Activated CD8-positive, alpha-beta T cell treated with anti-CD3 and anti-CD28 coated beads, Interleukin-2, amount 10 ng/mL, durations not matched to agents 7 days and 5 days (primary cell): ENCODE measurements at places on chromosomes 6 and 20.

GRCh38 chr6:35483490-35483889 lies 13.4 kb downstream of the TEAD3 start:
- DNase-seq = no peak

- DNase-seq = no peak
These were observed 596.1 kb upstream of the CITED2 start for GRCh38 chr6:139970591-139970991.

DNA sequence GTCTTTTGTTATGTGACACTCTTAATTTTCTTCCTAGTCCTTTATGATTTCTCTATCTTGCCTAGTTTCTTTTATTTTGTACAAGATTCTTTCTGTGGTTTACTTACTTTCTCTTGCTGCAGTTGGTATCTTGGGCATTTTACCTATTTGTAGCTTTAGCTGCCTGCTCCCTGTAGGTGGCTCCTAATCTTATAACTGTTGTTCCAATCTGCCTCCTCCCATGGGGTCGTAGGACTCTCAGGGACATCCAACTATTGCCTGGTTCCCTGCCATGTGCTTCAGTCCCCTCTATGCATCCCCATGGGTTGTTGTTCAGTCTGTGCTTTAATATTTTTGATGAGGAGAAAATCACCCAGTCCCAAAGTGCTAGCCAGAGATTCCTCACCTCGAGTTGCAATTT lies 31.4 kb downstream of the RIN2 start:
- DNase-seq = no peak

DNA sequence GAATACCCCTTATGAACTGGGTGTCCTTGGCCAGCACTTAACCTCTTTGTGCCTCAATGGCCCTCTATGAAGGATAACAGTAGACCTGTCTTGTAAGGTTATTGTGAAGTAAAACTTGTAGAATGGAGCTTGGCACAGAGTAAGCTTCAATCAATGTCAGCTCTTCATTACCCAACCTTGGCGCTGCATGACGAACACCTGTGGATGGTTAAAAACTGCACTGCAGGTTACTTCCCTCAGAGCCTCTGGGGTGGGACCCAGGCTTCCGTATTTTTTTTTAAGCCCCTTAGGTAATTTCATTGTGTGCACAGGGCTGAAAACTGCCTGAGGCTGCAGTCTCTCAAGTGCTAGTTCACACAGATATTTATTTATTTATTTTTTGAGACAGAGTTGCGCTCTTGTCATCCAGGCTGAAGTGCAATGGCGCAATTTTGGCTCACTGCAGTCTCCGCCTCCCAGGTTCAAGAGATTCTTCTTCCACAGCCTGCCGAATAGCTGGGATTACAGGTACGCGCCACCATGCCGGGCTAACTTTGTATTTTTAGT lies 42.8 kb upstream of the SLC23A2 start:
- no peak for DNase-seq

- no peak for DNase-seq
These were observed 6.7 kb downstream of the RWDD2A start for GRCh38 chr6:83199863-83200225.

DNA sequence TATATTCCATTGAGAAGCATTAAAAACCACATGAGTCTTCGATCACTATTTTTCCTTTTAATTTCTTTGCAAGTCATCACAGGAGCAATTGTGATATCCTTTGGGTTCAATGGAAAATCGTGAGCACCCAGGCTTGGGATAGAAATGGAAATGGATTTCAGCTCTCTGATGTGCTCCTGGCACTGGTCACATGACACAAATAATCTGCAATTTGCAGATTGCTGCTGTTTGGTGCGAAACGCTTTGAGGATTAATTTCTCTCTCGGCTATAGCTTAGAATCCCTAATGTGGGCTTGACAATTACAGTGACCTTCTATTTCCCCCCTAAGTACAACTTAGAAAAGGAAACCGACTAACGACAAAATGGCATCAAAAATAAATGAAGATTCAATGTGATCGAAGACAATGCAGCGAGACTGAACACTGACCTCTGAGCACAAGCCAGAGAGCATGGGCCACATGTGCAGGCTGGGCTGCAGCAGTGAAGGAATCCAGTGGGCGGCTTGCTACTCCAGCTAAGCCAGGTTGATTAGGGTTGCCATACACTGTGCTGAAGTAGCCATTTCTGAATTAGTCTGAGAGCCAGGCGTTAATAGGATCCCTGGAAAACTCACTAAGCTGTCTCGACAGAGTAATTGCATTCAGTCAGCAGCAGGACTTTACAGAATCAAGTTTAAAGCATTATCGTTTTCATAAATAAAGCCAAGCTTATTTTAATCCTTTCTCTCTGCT lies 301.8 kb upstream of the AGPAT4 start:
- no peak for DNase-seq

DNA sequence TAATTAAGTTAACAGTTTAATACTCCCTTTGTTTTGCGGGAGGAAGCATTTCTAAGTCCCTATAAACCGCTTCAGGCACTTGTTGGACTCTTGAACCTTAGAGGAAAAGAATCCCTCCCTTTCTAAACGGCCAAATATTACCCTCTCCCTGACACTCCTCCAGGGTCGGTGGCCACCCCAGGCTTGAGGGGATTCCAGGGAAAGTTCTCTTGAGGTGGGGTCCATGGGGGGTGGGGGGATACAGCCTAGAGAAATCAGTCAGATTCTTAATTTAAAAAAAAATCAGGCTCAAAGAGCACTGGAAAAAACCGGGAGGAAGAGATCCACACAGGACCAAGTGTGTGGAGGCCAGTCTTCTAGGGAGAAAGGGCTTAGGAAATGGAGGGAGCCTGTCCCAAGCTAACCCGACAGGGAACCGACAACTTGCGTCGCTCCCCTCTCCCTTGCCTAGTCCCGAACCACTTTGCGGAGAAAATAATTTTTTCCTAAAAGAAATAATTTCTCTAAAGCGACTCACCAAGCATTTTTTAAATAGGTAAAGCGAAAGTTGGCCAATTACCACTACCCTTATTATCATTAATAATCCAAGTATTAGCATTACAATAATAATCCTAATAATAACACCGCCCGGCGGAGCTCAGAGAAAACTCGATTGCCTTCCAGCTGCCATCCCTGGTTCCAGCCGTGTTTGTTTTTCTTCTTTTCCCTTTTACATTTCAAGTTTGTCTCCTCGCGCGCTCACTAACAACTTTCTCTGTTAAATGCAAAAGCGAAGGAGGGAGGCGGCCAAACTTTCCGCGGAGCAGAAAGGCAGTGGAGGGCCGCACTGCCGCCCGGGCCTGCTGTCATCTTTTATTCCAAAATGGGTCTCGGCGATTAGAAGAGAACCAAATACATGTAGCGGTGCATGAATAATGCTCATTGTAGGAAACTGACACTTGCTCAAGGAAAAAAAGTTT lies 4.8 kb downstream of the NR2E1 start:
- DNase-seq = no peak

DNA sequence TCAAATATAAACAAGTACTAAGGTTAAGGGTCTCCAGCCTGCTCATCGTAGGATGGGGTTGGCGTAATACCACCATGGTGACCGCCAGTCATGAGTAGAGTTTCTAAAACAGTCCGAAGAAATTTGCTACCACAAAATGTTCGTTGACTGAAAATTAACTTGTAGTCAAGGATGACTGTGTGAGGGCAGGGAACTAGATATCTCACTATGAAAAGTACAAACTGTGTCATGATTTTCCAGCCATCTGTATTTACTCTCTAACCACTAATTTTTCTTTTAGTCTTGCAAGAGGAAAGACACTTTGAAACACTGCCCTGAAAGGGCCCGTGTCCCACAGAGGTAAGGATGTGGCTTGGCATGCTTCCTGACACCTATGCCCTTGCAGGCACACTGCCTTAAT lies 99.7 kb downstream of the IRF4 start:
- peak; percentile 70 for DNase-seq

GRCh38 chr20:63848003-63848911 lies 13.0 kb upstream of the ABHD16B start:
- DNase-seq = no peak

- DNase-seq = no peak
These were observed 12.7 kb downstream of the STXBP5 start for GRCh38 chr6:147216915-147217314.

DNA sequence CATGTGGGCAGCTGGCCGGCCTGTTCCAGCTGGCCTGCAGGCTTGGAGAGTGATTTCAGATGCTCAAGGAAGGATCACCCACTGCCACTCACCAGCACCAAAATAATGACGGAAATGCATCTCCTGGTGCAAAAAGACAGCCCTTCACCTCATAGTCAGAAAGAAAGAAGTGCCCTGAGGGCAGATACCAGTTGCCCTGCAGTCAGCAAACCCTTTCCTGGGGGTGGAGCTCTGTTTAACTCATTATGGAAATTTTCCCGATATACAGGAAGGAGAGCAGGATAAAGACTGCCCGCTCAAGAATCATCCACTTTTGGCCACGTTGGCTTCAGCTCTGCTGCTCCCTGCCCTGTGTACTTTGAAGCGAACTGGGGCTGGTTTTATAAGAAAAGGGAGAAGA lies 127.9 kb downstream of the GRM4 start:
- no peak for DNase-seq

GRCh38 chr20:9280666-9281065 lies 211.8 kb downstream of the PLCB4 start:
- no peak for DNase-seq

DNA sequence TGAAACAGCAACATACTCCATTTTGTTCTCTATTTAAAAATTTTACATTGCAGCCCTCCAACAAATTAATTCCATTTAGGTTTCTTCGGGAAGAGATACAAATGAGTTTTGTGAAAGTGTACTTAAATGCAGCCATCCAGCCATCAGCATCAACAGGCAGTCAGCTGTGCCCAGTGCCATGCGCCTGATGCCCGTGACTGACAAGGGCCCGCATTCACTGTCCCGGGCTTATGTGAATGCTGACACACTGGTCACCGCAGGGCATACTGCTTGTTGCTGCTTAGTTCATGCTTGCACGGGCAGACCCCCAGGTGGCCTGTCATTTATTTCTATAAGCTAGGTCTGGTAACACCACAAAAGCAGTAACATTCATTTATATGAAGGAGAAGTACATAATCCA lies 224.9 kb upstream of the QKI start:
- no peak for DNase-seq

DNA sequence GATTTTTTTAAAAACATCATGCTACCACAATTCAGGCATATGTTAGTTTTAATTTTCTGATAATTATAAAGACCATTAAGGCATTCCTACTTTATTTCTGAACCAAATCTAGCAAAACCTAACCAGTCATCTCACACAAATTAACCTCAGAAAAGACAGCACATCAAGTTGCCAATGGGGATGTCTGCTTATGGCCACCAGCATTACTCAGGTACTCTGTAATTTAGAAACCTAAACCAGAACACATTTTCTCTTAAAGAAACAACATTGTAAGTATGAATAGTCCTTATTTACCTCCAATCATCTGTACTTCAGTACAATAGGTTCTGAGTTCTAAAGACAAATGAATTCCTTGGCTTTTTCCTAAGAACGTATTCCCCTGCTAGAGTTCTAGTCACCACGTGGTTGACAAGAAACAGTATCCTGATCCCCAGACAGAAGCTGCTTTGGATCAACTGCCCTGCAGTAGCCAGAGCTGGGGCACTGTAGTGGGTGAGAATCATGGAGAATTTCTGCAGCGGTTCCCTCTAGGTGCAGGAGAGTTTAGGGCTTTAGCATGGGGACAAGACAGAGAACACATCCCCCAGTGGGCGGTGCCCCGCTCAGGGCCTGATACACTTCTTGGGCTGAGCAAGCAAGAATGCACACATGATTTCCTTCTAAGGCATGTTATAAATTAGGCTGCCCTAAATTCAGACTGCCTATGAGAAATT lies 15.4 kb downstream of the GCLC start:
- no peak for DNase-seq

GRCh38 chr6:2680264-2680922 lies 70.3 kb downstream of the MYLK4 start:
- DNase-seq = no peak

DNA sequence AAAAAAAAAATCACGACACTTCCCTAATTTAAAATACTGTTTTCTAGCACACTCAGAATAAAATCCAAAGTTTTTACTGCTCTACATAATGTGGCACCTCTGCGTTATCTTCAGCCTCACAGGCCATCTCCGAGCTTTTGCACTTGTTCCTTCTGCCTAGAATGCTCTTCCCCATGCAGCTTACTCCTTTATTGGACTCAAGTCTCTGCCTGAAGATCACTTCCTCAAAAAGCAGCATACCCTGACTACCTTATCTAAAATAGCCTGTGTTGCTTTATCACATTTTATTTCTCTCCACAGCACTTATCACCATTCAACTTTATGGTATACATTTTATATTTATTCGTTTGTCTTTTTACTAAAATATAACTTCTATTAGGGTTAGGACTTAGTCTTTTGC lies 2.3 kb downstream of the ZNF322 start:
- DNase-seq = no peak

- no peak for DNase-seq
These were observed 28.6 kb upstream of the PRELID3B start for GRCh38 chr20:59071216-59071615.

- no peak for DNase-seq
These were observed 375.8 kb downstream of the QKI start for GRCh38 chr6:163790266-163790840.

DNA sequence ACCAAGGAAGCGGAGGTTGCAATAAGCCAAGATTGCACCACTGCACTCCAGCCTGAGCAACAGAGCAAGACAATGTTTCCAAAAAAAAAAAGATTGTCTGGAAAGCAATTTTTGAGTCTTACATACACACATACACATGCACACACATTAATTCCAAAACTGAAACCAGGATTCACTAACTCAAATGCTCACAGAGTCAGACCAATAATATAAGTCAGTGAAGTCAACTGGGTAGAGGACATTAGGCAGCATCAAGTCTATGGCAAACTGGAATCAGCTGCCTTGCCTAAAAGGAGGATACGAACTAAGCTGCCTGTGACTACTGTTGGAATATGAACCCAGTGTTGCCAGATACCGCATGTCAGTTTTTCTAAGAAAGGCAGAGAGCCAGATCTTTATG lies 15.7 kb downstream of the REM1 start:
- no peak for DNase-seq

- DNase-seq = no peak
These were observed 198.5 kb downstream of the ADGRG6 start for GRCh38 chr6:142500250-142500786.

DNA sequence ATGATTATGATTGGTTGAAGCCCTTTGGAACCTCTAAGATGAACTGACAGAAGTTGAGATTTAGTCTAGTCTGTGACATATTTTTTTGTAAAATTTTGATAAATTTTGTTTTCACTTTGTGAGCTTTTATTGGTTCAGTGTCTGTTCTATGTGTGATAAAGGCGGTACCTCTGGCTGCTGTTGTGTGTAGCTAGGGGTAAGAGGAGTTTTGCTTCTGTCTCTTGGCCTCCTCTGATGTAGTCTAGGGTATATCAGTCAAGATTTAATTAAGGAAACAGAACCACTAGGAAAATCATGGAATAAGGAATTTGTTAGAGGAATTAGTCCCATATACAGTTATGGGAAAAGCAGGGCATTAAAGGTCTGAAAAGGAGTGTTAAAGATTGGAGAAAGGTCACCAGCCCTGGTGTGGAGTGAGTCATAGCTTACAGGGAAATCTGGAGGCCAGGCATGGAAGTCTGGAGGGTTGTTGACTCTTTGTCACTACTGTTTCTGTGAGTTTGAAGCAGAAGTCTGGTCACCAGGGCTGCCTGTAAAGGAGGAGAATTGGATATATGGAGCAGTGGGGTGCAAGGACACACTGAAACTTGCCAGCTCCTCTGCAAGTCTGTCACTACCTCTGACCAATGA lies 28.5 kb downstream of the CDC5L start:
- DNase-seq = no peak
